Hematopoietic multipotent progenitor cell treated with erythropoietin and hydrocortisone succinate and interleukin-3 and kit ligand, for 6 days (in vitro differentiated cells): ENCODE measurements at places on chromosomes 2 and 18.
A peak's percentile ranks its signal among the peaks of the same experiment; 100 is the strongest.

GRCh38 chr2:2191110-2191707 is 139.9 kb downstream of the MYT1L start:
- DNase-seq: no peak

DNA sequence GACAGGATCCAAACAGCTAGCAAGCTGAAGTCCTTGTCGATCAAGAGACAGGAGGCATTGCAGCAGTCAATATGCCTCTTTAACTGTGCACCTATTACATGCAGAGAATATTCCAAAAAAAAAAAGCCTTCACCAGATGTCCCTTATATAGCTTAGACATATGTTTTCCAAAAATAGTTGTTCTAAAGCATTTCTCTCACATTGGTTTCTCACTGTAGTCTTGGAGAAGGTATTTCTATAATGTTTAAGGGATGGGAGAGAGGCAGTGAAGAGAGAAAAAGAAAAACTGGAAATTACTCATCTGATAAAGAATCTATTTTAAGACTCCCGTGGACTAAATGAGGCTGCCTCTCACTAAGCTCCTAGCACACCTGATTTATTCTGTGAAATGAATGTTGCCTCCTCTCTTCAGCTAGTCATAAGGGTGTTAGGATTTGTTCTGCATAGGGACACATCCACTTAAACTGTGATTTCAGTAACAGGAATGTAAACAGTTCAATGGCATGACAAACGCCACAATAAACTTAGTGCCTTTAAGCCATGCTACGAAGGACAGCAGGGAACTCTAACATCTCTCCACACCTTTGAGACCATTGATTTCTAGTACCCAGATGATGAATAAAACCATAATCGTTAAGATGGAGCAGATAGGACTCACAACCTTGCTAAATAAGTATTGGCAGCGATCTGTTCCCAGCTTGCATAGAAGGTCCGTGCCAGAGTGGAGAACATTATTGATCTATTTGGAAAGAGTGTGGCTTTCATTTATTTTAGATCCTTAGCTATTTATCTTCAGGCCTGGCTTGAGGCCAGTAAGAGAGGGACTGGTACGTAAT is 98.6 kb upstream of the NCK2 start:
- DNase-seq: no peak

GRCh38 chr2:222490131-222490530 is 65.8 kb downstream of the SGPP2 start:
- DNase-seq: no peak

DNA sequence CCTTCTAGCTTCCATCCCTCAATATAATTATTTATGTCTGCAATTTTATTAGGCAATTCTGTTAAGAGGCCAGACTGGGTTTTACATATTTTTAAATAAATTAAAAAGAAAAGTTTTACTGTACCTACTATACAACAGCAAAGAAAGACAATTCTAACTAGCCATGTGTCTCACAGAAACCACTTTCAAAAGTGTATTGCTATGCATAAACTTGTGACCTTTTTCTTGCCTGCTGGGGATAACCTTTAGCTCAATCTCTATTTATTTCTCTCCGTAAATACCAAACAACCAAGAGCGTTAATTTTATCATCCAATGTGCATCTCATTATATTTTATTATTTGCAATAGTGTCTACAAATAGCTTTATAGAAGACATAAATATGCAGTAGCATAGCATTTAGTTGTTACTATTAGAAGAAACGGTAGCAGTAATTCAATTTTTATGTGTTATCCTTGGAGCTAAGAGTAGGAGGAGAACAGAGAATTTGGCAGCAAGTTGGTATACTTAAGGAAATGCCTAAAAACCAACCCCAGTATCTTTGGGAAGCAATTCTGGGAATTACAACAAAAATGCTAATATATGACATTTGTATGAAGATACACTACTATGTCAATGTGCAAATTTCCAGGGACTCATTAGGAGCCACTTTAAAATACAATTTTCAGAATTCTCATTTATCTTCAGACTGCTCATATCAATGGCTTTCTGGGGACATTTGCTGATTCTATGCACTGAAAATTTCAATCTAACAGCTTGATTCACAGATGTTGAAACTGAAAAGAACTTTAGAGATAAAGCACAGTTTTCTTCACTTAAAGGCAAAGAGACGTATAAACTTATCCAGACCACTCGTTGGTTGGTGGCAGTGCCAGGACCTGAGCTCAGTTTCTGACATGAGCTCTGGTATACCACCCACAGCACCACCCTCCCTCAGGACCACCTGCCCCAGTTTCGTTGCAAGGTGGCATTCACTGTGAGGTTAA is 23.0 kb upstream of the RTN4 start:
- DNase-seq: no peak

GRCh38 chr2:204360218-204361007 is 184.9 kb upstream of the PARD3B start:
- no peak for DNase-seq

GRCh38 chr2:134031539-134031938 is 222.3 kb upstream of the MGAT5 start:
- no peak for DNase-seq

DNA sequence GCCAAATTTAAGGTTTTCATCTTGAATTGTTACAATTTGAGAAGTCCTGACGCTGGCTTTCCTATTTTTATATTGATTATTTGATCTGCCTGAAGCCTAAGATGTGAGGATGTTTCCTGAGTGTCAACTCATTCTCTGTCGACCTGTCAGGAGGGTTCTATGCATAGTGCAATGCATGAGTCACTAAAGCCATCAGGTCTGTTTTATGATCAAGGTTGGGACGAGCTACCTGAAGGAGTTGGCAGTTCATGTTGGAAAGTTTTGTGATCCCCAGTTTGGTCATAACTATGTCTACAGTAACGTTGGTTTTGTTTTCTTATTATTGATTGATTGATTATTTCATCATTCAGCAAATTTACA is 71.2 kb downstream of the NABP1 start:
- no peak for DNase-seq

DNA sequence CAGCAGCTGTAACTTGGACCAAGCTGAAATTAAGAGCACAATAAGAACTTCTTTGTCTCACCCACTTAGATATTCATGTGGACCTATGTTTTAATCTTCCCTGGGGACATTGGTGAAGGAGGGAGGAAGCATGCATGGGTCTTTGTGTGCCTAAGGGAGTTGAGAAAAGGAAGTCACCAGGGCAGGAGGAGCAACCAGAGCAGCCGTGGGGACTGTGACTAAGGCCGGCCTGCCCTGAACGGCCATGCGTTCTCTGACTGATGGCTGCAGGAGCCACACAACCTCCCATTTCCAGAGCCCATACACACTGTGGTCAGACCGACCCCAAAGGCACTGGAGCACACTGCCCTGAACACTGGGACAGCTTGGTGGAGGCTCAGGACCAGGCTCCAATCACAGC is 43.7 kb upstream of the SLC35G4 start:
- no peak for DNase-seq

GRCh38 chr2:58130238-58130637 is 83.6 kb downstream of the VRK2 start:
- no peak for DNase-seq

- no peak for DNase-seq
Measured at GRCh38 chr2:112658839-112659667, 13.3 kb downstream of the SLC20A1 start.

DNA sequence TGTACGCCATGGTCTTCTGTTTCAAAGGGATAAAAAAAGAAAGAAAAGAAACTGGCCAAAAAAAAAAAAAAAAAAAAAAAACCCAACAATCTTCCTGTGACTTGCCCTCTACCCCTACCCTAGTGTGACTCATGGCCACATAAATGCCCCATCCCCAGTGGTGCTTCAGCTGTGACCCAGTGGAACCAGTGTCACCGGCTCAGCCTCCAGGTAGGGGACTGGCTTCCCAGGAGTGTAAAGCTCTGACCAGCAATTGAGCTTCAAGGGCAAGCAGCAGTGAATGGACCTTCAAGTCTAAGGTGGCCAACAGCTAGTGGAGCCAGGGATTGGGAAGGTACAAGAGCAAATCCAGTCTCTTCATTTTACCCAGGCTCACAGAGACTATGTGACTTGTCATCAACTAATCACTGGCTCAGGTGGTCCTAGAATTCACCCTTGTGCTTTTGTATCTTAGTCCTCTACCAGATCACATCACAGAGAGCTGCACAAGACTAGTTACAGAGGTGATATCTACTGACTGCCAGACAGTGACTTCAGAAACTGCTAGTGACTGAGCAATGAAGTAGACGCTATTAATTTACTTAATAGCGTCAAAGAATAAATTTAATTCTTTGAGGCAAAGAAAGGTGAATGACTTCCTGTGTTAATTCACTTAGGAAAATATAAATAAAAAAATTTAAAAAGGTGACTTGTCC is 1.3 kb upstream of the TGFBRAP1 start:
- DNase-seq: peak; percentile 47

GRCh38 chr18:37199741-37200140 is 365.9 kb downstream of the CELF4 start:
- no peak for DNase-seq

DNA sequence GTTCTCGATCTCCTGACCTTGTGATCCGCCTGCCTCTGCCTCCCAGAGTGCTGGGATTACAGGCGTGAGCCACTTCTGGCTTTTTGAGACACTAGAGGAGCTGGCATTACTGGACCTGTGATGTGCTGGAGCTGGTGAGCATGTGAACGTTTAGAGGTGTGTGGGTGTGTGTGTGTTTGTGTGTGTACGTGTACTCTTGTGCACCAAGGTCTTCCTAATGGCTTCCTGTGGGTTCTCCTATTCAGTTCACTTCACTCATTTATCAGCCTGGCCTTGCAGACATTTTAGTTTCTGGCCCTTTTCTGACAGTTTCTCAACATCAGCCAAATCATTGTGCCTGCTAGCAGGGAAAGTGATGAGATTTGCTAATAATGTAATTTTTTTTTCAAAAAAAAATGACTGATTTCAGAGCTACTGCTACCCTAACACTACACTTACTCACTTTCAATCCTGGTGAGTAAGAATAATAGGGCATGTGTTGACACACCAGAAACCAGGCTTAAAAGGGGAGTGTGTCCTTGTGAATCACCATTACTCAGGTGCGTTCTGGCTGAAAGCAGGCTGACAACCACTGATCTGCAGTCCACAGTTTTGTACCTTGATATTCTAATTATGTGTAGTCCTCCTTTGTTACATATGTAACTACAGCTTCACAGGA is 41.0 kb upstream of the ACTR3 start:
- DNase-seq: no peak

DNA sequence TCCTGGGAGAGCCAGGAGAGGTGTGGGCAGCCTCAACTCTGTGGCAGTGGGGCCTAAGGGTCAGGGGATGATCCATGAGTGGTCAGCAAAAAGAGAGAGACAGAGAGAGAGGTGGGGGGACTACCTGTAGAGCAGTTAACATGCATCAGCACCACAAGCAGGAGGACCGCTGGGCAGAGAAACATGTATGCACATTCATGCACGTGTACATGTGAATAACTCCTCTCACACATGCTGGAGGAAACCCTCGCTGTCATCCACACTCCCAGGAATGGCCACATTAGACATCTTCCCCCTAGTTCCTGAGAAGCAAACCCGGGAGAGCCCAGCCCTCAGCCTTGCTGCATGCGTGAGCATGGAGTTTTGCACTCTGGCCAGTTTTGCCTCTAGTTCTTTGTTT is 166.1 kb downstream of the SMAD7 start:
- no peak for DNase-seq

DNA sequence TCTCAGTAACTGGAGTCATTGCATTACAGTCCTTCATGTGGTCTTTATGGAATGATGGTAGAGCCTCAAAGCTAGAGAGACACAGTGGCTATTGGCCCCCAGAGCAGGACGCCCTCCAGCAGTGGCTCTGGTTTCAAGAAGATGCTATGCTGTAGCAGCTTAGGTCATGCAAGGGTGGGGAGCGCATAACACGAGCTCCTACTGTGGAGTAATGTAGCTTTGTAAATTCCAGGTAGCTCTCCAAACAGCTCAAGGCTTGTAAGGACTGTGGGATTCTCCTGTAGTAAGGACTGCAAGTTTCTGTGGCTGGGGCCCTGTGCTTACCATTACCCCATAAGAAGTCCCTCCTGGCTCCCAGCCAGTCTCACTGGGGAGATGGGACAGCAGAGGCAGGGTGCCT is 15.6 kb downstream of the APLF start:
- DNase-seq: no peak

- DNase-seq: no peak
Measured at GRCh38 chr18:80232710-80233109, 14.6 kb downstream of the PARD6G start.

- no peak for DNase-seq
Measured at GRCh38 chr2:238117199-238118154, 17.3 kb downstream of the ESPNL start.

- no peak for DNase-seq
Measured at GRCh38 chr2:88077080-88077479, 9.5 kb downstream of the SMYD1 start.

- no peak for DNase-seq
Measured at GRCh38 chr2:27710640-27711430, 47.1 kb downstream of the SLC4A1AP start.

- no peak for DNase-seq
Measured at GRCh38 chr18:9858642-9859041, 27.1 kb upstream of the TXNDC2 start.

- DNase-seq: no peak
Measured at GRCh38 chr2:226869371-226869770, 33.5 kb downstream of the RHBDD1 start.

GRCh38 chr2:117985092-117985491 is 28.8 kb downstream of the CCDC93 start:
- no peak for DNase-seq

DNA sequence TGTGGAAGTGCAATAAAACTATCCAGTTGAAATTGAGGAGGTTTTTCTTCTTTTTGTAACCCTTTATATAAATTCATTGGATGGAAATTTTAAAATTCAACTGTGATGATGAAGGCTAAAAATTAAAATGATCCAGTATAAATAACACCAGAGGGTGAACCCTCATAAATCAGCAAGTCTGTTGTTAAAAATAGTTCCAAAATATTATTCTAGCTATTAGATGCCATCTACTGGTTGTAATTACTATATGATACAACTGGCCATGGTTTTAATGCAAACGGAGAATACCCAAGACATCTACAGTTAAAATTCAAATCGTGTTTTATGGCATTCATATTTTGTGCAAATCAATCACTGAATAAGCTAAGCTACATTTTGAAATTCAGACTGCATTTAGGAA is 53.8 kb downstream of the TMEM200C start:
- no peak for DNase-seq

DNA sequence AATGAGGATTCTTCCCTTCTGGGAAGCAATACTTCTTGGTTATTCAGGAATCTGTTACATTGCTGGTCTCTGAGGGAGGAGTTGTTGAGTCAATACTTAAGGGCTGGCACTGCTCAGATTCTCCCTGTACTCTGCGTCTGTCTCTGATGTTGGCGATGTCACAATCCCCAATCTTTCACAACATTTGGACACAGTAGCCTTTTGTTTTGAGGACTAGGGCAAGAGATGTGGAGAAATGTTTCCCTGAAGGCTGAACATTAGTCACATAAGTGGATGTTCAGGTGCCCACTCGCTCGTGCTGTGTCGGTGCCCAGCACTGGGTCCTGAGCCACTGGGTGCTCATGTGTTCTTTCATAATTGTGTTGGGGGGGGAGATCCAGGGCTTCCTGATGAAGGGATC is 55.0 kb downstream of the MAPK4 start:
- DNase-seq: no peak

- peak; percentile 51 for DNase-seq
Measured at GRCh38 chr2:105557021-105557920, 158.4 kb upstream of the FHL2 start.
